M059J (cell line): ENCODE measurements at places on chromosomes 1 and 21. TPM values are rescaled to one million over a fixed set of nuclear protein-coding genes. Genes with fewer than 3 reads are reported as not detected.

DNA sequence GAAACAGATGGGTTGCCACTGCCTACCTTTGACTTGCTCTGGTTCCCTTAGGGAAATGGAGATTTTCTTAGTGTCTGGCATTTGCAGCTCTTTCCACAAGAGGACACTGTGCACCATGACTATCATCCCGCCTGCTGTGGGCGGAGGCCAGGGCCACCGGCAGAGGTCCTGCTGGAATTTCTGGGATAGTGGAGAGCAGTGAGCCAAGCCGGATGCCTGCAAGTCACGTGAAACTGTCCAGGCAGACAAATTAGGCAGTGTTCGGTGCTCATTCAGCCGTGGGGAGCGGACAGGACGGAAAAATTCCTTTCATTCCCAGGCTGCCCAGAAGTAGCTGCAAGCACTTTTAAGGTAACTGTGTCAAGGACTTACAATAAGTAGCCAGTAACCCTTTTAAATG, 43.4 kb downstream of the IGSF5 start:
- peak; percentile 93 for DNase-seq

GRCh38 chr1:233904633-233905415, at the start of gene SLC35F3:
TSS of gene SLC35F3 (plus strand) at chr1:233904676.
- DNase-seq, result no peak

DNA sequence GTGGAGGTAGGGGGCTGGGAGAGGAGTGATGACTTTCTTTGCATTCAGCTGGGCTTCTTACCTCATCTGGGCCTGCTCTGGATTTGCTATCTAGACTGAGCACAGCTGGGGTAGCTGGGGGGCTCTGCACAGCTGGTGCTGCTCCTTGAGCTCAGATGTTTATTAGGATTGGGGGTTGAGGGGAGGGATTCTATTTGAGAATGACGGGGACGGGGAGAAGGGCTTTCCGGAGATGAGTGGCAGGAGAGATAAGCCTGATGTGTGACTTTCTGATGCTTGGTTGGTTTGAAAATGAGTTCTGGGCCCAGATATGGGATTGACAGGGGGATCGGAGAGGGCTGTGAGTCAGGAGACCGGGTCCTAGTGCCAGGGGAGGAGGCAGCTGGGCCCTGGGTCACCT, 146.1 kb upstream of the CSF3R start:
- no peak for DNase-seq

GRCh38 chr21:46222436-46223116, 6.0 kb downstream of the LSS start:
- no peak for DNase-seq

DNA sequence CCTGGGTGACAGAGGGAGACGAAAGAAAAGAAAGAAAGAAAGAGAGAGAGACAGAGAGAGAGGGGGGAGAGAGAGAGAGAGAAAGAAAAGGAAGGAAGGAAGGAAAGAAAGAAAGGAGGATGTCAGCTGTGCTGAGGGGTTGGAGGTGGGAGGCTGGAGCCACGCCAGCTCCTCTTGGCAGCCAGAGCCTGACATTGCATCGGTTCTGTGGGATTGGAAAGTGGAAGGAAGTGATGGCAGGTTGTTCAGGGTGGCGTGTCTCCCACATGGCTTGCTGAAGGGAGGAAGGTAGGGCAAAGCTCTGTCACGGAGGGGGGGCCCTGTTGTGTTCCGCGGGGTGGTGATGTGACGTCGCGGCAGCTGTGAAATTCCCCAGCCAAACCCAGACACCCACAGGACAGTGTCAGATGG, 30.7 kb downstream of the EIF2D start:
- no peak for DNase-seq

DNA sequence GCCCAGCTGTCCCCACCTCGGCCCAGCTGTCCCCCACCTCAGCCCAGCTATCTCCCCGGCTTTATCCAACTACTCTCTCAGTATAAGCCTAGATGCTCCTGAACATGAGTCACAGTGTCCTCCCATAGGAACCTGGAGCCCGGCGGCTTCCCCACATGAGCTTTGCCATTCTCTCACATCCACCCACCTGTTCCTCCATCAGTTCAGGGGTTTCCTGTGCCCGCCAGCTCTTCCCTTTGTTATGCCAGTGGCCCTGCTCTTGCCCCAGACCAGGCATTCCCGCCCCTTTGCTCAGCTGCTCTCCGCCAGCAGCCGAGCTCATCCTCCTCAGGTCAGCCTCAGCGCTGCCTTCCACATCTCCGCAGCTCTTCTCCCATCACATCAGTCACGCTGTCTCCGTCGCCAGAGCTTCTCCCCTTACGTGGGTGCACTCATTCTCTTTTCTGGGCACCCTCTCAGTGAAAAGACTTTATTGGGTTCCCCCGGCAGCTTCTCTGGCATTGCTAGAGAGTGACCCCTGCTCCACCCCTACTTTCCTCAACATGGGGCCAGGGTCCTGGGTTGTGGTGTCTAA, 89.5 kb upstream of the CSF3R start:
- DNase-seq, result no peak

DNA sequence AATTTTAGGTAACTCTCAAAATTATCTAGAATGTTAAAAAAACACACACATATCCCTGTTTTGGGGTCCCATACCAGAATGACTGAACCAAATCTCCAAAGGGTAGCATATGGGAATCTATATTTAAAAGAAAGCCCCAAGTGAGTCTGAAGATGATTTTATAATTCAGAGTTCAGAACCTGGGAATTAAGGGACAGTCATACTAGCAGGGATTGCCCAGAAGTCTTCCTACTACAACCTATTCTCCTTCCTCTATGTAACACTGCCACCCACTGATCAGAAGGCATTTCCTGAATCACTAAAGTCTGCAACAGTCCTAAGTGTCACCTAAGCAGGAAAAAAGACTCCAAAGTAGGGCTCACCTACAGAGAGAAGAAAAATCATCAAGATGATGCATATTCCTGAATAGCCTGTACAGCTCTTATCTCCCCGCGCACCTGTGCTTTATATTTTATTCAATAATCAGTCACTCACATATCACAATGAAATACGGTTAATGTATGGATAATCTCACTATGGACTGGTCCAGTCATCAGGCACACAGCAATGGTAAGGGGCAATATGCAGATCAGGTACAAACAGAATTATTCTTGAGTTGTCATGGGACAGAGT, 4.9 kb downstream of the RGS1 start:
- DNase-seq, result peak; percentile 80

Gene FAM177B
- total RNA-seq, result not detected in 2 replicates

DNA sequence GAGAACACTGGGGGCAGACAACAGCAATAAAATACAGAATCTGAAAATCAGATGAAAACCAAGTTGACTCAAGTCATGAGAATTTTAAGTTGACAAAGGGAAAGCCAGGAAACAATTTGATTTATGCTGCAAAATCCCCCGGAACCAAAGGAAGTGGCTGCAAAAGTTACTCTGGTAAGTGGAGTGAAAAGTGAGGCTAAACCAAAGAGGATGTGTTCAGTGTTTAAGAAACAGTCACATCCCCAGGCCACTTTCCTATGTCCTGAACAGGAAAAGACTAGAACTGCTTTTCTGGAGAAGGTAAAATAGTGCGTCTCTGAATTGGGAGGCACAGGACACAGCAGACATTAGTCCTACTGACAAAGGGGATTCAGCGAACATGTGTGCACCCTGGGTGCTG, 5.9 kb downstream of the TARBP1 start:
- DNase-seq, result no peak

Gene SLAMF6
- not detected in 2 replicates for total RNA-seq

Gene CTBS
- total RNA-seq, result 28.4 and 40.2 TPM in 2 replicates
